CD4-positive, alpha-beta T cell treated with Interleukin-6 for 4 hours (primary cell): ENCODE measurements at places on chromosomes 2 and 18.

GRCh38 chr18:28382215-28382879 is 205.4 kb upstream of the CDH2 start:
- DNase-seq: no peak

- no peak for DNase-seq
Observed at GRCh38 chr2:218822622-218823021, 9.0 kb downstream of the PRKAG3 start.

DNA sequence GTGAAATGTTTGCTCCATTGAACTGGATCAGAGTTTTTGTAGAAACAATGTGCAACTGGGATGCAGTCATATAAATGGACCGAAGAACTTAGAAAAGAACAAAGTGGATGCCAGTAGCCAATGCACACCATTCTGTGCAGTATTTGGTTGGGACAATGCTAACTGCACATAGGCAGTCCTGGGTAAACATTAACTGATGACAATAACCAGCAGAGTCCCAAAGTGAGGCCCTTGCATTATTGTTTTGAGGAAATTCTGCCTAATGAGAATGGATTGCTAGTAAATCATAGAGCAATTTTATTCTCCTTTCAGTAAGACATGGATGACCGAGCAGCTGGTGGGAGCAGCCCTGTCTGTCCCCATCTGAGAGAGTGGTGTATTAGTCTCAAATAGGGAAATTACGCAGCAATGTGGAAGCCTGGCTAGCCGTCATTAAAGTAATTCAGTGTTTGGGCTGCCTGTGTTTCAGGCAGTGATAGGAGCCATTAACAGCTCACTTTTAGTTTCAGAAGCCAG is 94.9 kb downstream of the KCTD1 start:
- DNase-seq: no peak

DNA sequence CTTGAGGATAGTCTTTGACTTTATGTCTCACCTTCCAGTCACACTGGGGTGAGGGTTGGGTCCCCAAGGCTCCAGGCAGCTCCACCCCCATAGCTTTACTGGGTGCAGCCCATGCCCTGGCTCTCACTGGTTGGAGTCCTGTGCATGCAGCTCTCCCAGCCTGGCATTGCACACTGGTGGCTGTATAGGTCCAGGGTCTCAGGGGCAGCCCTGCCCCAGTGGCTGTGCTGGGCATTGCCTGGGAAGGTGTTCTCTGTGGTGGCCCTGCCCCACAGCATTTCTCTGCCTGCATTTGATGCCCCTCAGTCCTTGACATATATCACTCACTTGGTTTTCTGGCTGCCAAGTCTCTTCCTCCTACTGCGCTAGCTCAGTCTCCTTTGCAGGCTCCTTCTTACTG is 21.2 kb downstream of the MPHOSPH10 start:
- DNase-seq: no peak

- no peak for DNase-seq
Observed at GRCh38 chr2:2146969-2147900, 183.8 kb downstream of the MYT1L start.

- DNase-seq: no peak
Observed at GRCh38 chr18:45203677-45204076, 411.6 kb upstream of the SLC14A2 start.

GRCh38 chr2:3485166-3485565 is 34.2 kb downstream of the ADI1 start:
- no peak for DNase-seq

GRCh38 chr2:3246928-3247714 is 130.5 kb downstream of the EIPR1 start:
- no peak for DNase-seq

DNA sequence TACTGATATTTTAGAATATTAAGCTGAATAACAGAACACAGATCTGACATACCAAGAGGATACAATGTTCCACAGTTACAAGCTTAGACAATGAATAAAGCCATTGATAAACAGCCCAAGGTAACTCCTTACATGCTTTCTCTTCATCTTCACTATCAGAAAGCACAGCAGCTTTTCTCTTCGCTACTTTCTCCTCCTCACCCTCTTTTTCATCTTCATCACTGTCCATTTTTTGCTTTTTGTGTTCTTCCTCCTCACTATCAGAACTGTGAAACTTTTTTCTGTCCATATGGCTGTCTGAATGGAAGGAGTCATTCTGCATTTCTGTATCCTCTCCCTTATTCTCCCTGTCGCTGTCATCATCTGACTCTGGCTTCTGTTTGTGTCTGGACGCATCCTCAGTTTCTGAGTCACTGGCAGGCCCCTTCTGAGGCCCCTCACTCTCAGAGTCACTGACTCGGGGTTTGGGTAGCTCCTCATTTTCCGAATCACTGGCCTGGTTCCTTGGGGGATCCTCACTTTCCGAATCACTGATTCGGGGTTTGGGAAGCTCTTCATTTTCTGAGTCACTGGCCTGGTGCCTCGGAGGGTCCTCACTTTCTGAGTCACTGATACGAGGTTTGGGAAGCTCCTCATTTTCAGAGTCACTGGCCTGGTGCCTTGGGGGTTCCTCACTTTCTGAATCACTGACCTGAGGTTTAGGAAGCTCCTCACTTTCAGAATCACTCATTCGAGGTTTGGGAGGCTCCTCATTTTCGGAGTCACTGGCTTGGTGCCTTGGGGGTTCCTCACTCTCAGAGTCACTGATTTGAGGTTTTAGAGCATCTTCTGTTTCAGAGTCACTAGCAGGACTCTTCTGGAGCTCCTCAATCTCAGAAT is 21.5 kb downstream of the IWS1 start:
- no peak for DNase-seq

- no peak for DNase-seq
Observed at GRCh38 chr18:57589161-57589560, 2.7 kb upstream of the FECH start.

DNA sequence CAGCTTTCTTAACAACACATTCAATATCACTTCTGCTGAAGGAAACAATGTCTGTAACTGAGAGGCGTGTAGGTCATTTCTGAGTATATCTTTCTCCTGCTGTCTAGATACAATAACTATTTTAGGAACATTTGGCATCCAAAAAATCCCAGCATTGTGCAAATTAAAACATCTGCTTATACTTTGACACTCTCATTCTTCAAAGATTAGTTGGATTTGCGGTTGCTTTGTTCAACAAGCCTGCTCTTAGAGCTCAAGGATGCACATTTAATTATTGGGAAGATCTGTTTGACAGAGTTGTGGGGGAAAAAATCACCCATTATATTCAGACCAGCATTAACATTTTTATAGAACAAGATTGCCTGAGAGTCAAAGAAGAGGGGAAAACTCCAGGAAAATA is 449.5 kb upstream of the HNRNPA3 start:
- no peak for DNase-seq

- no peak for DNase-seq
Observed at GRCh38 chr2:145228506-145228905, 708.6 kb upstream of the ZEB2 start.

DNA sequence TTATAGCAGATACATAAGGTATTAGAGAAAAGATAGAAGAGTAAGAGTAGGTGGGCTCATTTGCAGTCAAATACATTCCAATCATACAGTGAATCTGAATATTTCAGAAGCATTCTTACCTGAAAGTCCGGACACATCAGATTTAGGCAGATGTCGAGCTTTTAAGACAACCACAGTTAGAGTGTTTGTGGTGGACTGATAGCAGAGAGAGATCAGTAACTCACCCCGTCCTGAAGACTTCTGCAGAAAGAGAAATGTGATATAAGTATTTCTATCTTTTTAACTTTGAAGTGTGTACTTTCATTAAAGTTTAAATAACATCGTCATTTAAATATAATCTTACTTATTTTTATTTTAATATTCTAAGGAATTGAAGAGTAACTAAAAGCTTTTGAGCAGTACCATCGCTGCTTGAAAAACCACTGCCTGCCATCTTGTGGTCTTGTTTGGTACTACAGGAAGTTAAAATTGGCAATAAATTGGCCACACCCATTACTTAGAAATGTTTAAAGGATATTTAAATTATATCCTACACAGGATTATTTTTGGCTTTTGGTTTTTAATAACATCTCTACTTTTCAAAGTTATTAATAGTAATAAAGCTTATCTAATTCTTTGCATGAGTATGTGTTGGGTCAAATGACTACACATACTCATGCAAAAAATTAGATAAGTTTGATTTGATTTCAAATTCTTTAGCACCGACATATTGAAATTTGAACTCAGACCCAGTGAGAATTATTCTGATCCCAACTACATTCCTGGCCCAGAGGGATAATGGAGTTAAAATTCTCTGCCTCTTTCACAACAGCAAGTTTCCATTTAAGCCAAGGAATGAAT is 5.5 kb downstream of the SYT4 start:
- no peak for DNase-seq

GRCh38 chr2:9982248-9982647 is 30.8 kb downstream of the GRHL1 start:
- DNase-seq: no peak

GRCh38 chr2:9135822-9136558 is 70.6 kb upstream of the ASAP2 start:
- DNase-seq: no peak

DNA sequence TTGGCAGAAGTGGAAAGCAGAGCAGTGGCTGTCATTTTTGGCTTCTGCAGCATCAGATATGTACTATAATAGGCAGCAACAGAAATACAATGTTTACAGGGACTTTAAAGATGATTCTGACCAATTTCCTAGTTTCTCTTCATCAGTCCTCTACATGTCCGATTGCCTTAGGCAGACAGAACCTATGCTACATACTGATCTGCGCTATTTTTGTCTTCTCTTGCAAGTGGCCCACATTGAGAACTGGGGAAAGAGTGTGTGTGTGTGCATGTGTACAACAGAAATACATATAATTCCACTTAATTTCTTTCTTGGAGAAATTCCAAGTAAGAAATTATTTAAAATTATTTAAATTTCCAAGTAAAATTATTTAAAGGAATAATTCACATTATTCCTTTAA is 77.1 kb upstream of the CHRNA1 start:
- no peak for DNase-seq

DNA sequence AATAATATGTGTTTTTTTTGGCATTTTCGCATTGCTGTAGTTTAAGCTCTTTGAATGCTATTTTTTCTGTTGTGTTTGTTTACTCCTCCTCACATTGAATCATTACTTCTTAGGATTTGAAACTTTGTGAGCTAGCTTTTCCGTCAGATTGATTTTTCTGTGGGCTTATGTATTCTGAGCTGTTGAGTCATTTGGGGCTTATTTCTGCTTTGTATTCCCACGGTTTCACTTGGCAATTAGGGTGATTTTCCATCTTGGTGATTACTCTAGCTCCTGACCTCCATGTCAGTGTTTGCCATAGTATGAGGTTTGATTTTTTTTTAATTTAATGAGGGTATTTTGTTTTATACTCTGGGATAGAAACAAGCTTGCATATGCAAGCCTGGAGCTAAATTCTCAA is 200.0 kb downstream of the CCDC102B start:
- DNase-seq: no peak

DNA sequence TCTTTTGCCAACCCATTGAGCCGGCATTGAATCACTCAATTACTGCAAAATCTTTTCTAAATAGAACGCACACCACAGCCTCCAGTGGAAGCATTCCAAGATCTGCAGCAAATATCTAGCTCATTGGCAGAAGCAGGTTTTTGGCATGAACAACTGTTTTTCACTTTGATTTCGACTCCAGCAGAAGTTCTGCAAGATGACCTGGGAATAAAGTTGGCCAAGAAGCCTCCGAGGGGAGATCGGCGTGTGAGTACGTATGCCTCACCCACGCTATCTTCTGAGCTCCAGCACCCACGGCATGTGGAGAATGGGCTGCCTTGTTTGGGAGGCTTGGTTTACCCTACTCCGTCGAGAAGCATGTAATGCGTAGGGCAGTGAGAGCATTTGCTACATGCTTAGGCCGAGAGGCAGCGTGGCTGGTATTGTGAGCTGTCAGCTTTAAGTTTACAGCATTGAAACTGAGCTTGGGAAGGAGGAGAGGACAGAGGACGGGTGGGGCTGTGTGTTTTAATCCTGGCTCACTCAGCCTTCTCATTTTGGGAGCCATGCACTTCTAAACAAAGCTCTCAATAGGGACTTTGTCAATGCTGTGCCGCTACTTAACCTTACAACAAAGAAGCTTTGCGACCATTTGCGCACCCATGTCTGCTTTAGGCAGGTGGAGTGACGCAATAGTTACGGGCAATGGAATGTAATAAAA is 10.5 kb downstream of the PCARE start:
- DNase-seq: no peak

GRCh38 chr18:76455003-76455676 is 39.9 kb downstream of the ZNF516 start:
- DNase-seq: no peak

GRCh38 chr2:181005326-181005655 is 24.9 kb downstream of the UBE2E3 start:
- DNase-seq: no peak

DNA sequence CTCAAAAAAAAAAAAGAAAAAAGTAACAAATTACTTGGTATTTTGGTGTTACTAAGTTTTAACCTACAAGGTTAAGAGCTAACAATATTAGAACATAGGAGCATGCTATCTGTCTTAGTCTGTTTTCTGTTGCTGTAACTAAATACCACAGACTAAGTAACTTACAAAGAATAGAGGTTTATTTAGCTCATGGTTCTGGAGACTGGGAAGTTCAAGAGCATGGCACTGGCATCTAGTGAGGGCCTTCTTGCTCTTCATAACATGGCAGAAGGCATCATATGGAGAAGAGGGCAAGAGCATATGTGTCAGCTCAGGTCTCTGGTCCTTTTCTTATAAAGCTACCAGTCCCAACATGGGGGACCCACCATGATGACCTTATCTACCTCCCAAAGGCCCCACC is 36.5 kb downstream of the SMARCAL1 start:
- DNase-seq: no peak

- no peak for DNase-seq
Observed at GRCh38 chr2:47554311-47554905, 151.5 kb downstream of the MSH2 start.

GRCh38 chr2:28343184-28343942 is 49.3 kb upstream of the FOSL2 start:
- no peak for DNase-seq

DNA sequence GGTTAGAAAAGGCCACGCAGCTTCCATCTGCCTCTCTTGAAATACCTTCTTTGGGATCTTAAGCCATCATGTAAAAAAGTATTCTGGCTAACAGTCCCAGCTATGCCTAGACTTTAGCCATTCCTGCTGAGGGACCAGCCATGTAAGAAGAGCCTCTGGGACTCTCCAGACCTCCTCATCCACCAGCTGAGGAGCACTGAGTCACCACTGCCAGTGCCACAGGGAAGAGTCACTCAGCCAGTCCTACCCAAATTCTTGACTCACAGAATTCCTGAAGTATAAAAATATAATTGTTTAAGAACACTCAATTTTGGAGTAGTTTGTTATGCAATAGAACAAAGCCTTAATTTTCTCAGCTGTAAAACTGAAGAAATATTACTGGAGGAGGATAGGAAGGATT is 436.7 kb downstream of the ZEB2 start:
- DNase-seq: no peak

DNA sequence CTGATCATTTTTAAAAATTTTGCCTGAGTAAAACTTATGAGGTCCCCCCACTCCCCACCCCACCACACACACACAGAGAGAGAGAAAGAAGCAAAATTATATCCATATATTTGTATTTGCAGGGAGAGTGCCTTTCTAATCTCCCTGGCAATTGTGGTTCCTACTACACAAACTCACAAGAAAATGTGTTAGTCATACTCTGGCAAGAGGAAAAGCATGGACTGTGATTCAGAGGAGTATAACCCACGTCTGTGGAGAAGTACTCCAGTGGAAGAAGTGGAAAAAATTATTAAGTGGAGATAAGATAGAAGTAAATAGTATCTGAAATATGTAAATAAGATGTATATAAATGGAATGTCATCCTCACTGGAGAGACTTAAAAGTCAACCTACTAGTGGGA is 114.0 kb downstream of the DSEL start:
- no peak for DNase-seq

GRCh38 chr2:18803141-18803939 is 214.0 kb upstream of the NT5C1B start:
- DNase-seq: no peak
